ENCODE measurements at places on chromosomes 1 and 21.
A peak's percentile ranks its signal among the peaks of the same experiment; 100 is the strongest.

- DNase-seq = no peak
Observed at GRCh38 chr1:14596591-14596990, 1.9 kb upstream of the KAZN start.

- no peak for DNase-seq
Observed at GRCh38 chr1:3869751-3870301, 12.6 kb downstream of the DFFB start.

- DNase-seq = peak; percentile 35
Observed at GRCh38 chr1:152048416-152049009, 11.7 kb upstream of the S100A11 start.

- DNase-seq = no peak
Observed at GRCh38 chr1:165858967-165859845, 31.8 kb downstream of the UCK2 start.

DNA sequence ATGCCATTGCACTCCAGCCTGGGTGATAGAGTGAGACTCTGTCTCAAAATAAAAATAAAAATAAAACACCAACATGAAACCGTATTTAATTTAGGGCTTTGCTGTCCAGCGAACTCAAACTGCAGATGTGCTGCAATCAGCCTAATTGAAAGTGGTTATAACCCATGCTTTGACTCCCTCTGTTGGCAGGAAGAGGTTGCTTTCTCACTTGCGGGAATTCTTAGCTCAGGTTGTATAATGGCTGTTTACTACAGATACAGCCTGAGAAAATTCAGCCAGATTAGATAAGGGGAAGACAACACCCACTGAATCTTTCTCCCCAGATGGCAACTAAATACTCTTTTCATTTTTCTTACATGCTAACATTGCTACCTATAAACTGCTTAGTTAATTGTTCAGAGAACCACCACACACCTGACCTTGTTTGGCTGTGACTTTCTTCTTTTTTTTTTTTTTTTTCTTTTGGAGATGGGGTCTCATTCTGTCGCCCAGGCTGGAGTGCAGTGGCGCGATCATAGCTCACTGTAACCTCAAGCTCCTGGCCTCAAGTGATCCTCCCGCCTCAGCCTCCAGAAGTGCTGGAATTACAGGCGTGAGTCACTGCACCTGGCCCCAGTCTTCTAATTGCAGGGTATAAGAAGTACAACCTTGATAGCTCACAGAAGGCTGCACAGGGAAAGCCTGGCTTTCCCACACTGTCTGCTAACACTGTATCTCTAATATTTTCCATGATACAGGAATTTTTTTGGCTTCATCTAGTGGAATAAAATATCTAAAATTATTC is 34.6 kb downstream of the DNTTIP2 start:
- DNase-seq = no peak

GRCh38 chr1:45913183-45913683 is 109.8 kb downstream of the MAST2 start:
- DNase-seq = no peak

All from activated CD4-positive, alpha-beta T cell treated with anti-CD3 and anti-CD28 coated beads, Interleukin-2, amount 50 U/mL, for 24 hours (primary cell).